AG04450 (cell line): ENCODE measurements at places on chromosomes 3 and 15.

- DNase-seq = no peak
These were observed 43.9 kb upstream of the KLHL25 start for GRCh38 chr15:85838655-85839054.

DNA sequence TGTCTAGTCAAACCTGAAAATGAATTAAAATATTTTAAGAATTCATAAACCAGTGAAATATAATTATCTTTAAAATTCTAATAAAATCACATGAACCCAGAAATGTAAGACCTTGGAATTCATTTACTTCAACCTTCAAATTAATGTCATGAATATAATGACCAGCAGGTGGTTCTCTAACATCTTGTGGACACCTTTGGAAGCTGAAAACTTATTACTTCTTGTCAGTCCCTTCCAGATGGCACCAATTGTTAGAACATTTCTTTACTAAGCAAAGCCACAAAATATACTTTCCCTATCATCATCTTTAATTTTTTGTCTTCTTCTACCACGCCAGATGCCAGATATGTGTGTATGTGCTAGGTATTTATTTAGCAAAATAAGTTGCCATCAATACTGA lies 240.0 kb downstream of the MBNL1 start:
- DNase-seq = no peak

DNA sequence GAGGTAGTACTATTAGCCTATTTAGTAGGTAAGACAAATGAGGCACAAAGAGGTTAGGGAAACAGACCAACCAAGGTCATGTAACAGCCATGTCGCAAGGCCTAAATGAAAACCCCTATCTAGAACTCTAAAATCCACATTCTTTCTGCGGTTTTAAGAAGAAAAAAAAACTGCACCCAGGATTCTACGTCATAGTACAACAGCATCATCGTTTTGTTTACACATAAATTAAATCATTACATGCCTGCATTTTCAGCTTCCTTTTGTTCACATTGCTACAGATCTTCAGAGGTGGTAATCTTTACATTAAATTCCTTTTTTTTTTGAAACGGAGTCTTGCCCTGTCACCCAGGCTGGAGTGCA lies 548 bp upstream of the PSMD6 start:
- no peak for DNase-seq

DNA sequence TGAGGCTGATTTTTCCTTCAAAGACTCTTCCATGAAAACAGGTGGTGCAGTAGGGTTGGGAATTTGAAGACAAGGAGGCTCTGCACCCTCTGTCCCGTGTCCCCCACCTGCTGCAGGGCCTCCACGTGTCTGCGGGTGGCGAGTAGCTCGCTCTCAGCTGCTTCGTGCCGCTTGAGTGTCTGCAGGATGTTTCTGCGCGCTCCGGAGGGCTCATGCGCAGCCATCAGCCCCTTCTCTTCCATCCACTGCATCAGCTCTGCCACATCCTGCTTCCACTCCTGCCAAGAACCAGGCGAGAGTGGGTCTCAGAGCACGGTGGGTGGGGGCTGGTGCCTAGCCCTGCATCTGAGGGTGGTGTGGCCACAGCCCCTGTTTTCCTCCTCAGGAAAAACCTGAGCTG lies 17.8 kb downstream of the SPTBN5 start:
- DNase-seq = no peak

- DNase-seq = no peak
These were observed 44.3 kb upstream of the TLE3 start for GRCh38 chr15:70142072-70142321.

DNA sequence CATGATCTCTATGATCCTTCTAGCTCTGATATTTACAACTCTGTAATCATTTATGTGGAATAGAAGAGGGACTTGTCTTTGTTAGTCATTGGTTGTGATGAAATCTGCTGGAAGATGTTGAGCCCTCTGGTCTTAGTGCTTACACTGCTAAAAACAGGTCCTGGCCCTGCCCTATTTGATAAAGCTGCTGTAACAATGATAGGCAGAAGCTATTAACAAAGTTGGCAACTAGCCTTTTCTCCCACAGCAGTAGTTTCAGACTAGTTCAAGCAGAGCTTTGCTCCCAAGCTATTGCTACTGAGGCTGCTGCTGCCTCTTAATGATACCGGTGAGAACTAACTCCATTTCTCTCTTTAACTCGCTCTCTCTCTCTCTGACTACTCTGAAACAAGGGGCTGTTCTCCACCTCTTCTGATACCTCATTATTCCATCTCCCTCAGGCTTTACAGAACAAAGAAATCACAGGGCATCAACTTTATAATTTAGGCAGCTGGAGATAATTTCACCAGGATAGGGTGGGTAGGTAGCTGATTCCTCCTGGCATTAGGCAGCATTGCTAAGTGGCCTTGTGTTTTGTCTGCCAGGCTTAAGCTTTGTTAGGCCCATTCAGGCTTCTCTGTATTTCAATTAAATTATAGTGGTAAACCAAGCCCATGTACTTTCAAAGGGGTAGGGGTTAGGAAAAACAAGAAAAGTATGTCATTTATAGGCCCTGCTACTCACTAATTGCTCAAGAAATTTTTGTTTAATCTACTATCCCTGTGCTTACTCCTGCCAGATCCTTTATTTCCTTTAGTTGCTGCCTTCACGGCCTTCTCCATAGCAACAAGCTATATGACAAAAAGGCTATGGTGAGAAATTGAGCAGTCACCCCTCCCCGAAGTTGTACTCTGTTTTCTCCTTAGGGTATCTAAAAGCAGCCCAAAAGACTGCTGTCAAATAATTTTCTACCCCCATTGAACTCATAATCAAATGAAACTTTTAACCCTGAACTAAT lies 139.6 kb downstream of the RBPMS2 start:
- DNase-seq = peak; percentile 42
